Activated naive CD4-positive, alpha-beta T cell treated with anti-CD3 and anti-CD28 coated beads for 36 hours (primary cell): ENCODE measurements at places on chromosomes 12 and 14.
A peak's percentile ranks its signal among the peaks of the same experiment; 100 is the strongest.

DNA sequence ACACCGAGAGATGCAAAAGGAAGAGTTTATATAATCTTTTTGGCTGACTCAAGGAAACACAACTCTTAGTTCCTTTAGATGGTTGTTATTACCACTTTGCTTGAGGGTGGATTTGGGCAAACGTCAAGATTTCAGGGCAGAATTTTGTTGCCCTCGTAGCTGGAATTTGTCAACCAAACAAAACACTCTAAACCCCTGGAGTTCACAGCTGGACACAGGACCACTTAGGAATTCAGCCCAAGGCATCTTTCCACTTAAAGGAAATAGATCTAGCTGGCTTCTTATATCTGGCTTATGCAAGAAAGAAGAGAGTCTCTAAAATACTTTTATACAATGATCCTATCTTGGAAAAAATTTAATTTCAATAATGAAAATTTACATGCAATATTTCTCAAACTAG is 237.8 kb upstream of the LRIG3 start:
- no peak for DNase-seq

- DNase-seq, result no peak
These were observed 174.8 kb downstream of the EFCAB11 start for GRCh38 chr14:89779707-89780106.

DNA sequence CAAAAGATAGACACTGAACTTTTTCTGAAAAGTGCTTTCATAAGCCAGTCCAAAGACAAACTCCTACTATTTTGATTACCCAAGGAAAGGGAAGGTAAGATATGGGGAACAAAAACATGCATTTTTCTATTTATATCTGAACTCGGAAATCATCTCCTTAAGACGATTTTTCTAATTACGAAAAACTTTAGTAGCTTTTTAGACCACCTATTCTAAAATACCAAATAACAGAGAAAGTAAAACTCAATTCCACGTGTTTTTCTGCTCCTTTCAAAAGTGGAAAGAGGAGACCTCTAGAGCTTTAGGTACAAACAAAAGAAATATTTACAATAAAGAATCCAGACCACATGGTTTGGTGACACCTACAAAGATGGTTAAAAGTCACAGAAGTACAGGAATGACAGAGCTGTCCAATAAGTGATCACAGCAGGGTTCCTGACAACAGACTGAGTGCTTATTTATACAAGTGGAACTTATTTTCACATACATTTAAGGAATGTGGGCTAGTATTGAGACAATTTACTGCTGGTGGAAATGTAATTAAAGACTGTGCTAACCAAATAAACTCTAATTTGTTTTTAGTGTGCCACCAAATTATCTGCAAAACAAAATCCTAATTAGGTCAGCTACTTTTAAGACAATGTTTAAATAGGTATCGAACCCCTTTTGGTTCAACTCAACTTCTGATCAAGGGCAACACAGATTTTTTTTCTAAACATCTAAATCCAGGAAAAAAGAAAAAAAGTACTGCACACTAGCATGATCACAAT is 2.4 kb downstream of the LRIG3 start:
- DNase-seq, result no peak

- no peak for DNase-seq
These were observed 196.5 kb downstream of the DUSP6 start for GRCh38 chr12:89155826-89156225.

DNA sequence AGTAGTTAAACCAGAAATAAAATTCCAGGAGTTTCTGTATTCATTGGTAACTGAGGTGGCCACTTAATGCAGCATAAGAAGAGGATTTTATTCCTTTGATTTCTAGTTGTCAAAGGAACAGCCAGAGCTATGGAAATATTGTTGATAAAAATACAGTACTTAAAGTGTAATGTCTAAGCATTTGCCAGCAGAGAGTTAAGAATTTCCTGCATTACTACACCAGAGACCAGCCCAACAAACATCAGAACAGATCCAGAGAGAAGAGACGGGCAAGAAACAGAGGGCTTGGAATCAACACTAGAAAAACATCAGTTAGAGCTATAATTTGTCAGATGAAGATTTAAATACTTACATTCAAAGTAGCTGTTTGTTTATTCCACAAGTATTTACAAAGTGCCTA is 77.9 kb downstream of the ST8SIA1 start:
- DNase-seq, result no peak

DNA sequence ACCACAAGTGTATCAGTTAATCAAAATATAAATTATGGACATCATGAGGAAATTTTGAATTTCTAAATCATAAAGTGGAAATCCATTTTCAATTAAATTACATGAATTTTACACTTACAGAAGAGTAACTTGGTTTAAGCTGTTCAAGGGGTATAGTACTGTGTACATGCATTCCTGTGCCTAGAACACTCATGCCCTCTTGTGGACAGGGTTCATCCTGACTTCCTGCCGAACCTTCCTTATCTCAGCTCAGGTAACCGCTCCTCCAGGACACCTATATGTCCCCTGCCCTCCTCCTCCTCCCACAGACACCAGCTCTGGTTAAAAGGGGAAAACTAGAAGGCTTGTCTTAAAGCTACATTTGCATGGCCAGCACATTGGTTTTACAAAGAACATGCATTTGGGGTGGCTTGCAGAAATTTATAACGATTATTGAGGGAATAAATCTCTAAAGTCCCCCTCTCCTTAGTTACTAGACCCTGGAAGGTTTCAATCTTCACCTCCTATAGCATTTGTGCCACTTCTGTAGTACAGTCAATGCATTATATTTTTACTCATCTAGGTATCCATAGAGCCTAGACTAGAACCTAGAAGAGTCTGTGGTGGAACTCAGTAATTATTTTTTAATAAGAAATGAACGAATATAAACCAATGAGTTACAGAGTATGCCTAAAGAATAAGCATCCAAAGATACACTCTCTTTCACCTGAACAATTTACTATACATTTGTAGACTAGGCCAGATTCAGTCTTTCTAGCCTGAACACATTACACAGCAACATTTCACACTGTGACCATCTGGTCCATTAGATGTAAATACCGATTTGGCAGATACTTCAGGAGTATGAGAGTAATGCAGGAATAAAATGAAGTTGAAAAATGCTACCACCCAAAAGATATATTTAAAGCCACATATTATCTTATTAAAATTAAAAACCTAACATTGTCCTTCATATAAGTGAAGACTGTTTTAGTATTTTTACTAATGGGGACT is 345.6 kb downstream of the PAWR start:
- DNase-seq, result peak; percentile 36
